CD4-positive, alpha-beta T cell treated with Interleukin-17A for 4 hours (primary cell): ENCODE measurements at places on chromosomes 5 and 9.

DNA sequence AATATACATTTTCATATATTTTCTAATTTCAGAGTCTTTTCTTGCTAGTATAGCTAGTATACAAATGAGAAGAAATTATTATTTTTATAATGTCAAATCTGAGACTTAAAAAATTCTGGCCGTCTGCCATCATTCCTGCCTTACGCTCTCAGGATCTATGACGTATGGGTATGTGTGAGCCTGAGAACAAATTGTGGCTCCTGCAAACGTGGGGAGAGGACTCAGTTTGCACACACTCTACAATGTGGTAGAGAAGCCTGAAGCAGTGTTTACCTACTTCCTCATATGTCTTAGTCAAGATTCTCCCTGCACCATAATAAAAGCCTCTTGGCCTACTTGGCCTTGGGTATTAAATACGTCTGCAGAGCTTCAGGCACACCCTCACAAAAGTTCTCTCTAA lies 825.4 kb downstream of the SEMA5A start:
- DNase-seq: no peak

- DNase-seq: no peak
These were observed 26.9 kb upstream of the PLIN2 start for GRCh38 chr9:19154135-19154612.

- no peak for DNase-seq
These were observed 37.3 kb upstream of the ZNF622 start for GRCh38 chr5:16502866-16503265.

- DNase-seq: no peak
These were observed 74.4 kb downstream of the LHFPL2 start for GRCh38 chr5:78574131-78574673.

DNA sequence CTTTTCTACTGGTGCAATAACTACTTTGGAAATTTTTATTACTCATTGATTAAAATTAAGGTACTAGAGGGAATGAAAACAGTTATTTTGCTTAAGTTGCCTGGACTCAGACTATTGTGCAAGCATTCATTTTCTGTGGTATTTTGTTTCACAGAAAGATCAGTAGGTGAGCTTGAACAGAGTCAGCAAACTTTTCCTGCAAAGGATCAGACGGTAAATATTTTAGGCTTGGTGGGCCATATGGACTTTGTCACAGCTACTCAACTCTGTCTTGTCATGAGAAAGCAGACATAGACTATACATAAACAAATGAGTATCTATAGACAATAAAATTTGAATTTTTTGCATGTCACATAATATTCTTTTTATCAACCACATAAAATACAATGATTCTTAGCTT lies 1036.4 kb downstream of the NR2F1-AS1 start:
- DNase-seq: no peak

DNA sequence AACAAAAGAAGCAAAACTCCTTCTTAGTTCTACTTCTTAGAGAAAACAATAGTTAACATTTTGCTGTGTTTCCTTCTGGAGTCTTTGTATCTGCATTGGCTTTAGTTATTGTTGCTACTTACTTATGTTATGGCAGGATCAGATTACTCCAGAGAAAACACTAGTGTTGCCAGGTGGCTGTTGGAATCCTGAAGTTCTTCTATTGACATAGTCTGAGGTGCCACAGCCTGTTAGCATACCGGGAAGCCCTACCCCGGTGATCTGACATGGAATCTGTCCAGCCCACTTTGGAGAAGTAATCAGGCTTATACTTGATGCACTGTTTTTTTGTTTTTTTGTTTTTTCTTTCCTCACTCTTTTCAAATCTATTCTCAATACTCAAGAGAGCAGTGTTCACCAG lies 68.5 kb upstream of the CEP78 start:
- DNase-seq: no peak

DNA sequence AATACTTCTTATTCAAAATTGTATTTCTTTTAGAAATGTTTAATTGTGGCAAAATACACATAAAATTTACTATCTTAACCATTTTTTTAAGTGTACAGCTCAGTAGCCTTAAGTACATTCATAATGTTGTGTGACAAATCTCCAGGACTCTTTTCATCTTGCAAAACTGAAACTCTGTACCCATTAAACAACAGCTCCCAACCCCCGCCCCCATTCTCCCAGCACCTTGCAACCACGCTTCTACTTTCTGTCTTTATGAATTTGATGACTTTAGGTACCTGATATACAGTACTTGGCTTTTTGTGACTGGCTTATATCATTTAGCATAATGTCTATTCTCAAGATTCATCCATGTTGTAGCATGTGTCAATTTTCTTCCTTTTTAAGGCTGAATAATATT lies 2.8 kb upstream of the IL5 start:
- DNase-seq: no peak

DNA sequence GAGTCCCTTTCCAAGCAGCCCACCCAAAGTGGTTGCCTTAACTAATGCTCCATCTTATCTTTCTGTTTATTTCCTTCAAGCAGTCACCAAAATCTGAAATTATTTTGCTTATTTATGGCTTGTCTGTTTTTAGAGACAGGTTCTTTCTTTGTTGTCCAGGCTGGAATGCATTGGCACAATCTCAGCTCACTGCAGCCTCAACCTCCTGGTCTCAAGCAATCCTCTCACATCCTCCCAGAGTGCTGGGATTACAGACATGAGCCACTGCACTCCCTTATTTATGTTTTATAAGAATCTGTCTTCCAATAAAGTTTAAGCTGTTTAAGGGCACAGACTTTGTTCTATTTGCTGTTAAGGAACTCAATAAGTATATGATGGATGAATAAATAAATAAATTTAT lies 133.7 kb downstream of the GABRB2 start:
- no peak for DNase-seq
